GM23338 (cell line): ENCODE measurements at places on chromosomes 4 and X.

- no peak for DNase-seq
Measured at GRCh38 chr4:183403961-183404360, 40.5 kb upstream of the CDKN2AIP start.

DNA sequence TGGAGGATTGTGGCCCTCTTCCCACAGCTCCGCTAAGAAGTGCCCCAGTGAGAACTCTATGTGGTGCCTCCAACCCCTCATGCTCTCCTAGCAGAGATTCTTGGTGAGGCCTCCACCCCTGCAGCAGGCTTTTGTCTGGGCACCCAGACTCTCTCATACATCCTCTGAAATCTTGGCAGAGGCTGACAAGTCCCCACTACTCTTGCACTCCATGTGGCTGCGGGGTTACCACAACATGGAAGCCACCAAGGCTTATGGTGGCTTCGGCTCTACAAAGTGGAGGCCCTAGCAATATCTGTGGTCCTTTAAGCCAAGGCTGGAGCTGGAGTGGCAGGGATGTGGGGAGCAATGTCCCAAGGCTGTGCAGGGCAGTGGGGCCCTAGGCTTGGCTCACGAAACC, 255.2 kb downstream of the COX7B2 start:
- no peak for DNase-seq

- peak; percentile 19 for DNase-seq
Measured at GRCh38 chr4:172998527-172999469, 169.8 kb upstream of the GALNT7 start.

DNA sequence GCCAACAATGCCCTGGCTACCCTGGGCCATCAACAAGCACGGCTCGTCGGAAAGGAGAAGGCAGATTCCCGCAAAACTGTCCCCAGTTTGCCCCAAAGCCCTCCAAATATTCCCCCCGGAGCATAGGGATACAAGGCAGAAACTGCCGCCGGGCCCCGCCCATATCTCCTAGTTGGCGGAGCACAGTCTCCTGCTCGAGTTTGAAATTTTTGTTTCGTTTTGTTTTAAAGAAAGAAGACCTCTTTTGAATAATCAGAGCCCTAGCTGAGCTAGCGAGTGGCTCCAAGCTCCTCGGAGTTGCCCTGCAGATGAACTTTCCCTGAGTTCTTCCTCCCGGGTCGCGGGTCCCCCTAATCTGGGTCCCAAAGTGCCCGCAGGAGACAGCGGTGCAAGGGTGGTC, 138.1 kb upstream of the ZIC3 start:
- DNase-seq: peak; percentile 42

GRCh38 chr4:97558204-97558778, 585.0 kb downstream of the STPG2 start:
- DNase-seq: peak; percentile 43
